ENCODE measurements at places on chromosomes 3 and 15.

DNA sequence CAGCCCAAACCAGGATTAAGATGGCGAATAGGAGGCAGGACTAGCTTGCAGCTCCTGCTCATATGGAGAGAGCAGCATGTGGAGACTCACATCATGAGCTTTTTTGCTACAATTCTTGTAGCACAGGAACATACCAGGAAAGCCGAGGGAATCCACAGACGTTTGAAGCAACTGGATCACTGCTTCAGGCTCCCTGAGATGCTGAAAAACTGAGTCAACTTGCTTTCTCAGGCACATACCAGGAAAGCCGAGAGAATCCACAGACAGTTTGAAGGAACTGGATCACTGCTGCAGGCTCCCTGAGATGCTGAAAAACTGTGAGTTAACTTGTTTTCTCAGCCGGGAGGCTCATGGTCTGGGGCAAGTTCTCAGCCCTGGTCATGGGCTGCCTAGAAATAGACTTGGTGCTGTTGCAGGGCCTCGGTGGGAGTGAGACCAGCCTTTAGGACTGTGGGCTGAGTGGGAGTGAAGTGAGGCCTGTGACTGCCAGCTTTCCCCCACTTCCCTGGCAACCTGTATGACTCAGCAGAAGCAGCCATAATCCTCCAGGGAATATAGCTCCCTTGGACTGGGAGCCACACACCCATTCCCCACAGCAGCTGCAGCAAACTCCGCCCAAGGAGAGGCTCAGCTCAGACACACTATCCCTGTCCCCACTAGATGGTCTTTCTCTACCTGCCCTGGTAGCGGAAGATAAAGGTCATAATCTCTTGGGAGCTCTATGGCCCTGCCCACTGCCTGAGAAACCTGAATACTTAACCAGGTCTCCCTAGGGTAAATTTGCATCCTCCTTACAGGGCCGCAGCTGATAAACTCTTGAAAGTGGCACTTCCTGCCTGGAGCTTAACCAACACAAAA is 51.9 kb upstream of the PFN2 start:
- DNase-seq = no peak

DNA sequence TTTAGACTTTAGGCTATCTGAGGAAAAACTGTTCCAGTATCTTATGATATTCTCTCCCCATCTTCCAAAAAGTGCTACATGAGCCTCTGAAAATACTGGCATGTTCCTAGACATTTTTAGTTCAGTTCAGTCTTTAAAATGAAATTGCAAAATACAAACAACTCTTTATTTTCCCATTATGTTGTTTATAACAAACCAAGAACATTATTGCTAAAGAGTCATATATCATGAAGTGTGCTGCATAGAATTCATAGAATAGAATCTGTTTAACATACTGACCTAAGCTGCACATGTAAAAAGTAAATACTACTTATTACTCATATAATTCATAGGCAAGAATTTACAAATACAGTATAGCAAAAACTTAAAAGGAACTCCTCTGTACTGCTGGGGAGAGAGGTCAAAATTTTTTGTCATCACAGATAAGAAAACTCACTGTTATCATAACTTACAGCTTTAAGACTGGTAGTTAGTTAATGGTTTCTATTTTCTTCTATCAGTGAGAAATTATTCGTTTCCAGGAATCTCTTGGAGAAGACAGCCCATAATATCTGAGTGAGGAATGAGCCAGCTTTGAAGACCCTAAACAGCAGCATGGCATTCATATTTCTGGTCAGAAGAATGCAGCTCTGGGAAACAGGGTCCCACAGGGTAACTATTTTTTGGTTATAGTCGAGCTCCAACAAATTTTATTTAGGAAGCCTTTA is 32.2 kb downstream of the FILIP1L start:
- no peak for DNase-seq

- DNase-seq = no peak
Observed at GRCh38 chr3:98341758-98342157, 11.9 kb upstream of the OR5K4 start.

GRCh38 chr3:76615719-76616118 is 424.2 kb upstream of the ROBO2 start:
- no peak for DNase-seq

- DNase-seq = no peak
Observed at GRCh38 chr3:13647298-13648059, 98.6 kb downstream of the FBLN2 start.

DNA sequence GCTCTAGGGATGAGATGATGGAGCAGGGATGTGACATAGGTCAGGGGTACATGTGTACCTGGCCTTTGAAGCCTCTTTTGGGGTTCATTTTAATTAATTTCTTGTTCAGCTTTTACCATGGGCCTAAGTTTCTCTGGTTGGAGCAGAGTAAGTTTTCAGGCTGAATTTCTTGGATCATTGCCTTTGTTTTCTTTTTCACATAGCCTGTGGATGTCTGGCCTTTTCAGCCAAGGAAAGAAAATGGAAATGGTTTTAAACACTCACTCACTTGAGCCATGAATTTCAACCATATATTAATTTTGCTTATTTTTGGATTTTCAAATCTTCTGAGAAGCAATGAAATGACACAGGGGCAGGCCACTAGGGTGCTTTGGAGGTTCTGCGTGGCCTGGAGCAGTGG is 30.2 kb downstream of the CACNA1D start:
- no peak for DNase-seq

Measured in pulmonary artery endothelial cell (primary cell).